ENCODE measurements at places on chromosomes 4 and X.
A peak's percentile ranks its signal among the peaks of the same experiment; 100 is the strongest.

DNA sequence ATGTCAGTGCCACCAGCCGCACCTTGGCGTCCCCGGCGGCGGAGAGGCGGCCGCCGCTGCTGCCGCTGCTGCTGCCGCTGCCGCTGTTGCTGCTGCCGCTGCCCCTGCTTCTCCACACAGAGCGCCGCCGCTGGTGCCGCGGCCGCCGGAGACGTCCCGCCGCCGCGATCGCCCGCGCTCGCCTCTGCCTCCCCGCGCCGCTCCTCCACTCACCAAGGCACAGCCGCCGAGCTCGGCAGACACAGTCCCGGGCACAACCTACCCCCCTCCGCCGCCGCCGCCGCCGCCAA lies at the start of gene PPP3CA:
Gene PPP3CA, minus strand, starts transcription at position 260 of the 290 bp plus-strand sequence.
- no peak for DNase-seq

GRCh38 chrX:41335958-41336331 lies 2.0 kb downstream of the DDX3X start:
- DNase-seq = no peak

DNA sequence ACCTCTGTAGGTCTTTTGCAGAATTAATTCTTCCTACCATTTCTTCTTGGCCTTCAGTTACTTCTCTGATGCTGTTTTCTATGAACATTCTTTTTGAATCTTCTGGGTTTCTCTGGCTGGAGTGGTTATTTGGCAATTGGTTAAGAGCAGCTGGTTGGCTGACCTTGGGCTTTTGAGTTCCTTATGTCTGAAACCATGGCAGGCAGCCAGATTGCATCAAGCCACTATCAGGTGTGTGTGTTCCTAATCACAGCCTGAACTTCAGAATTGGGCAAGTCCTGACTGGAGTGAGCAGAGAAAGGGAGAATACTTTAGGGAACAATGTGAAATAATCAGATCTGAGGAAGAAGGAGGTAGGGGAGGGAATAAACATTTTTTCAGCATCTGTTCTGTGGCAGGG lies 90.2 kb downstream of the ARHGAP10 start:
- DNase-seq = no peak

- DNase-seq = peak; percentile 64
Observed at GRCh38 chrX:101595739-101596419, 21.9 kb downstream of the ARMCX6 start.

- DNase-seq = no peak
Observed at GRCh38 chr4:76494243-76494642, 59.2 kb downstream of the SHROOM3 start.

DNA sequence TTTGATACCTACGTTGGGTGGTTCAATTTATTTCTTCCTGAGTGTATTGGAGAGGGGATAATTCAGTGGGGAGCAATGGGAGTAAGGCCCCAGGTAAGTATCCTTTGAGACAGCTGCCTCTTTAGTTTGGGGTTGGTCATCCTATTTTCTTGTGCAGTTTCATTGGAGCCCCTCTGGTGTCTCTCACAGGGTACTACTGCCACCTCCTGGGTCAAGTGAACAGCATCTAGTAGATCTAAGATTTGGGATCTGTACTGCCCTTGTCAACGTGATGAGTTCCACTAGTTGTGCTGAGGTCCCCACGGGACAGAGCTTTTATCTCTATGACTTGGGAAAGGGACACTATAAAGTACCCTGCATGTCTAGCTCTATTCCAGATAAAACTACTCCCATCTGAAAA lies 80.6 kb downstream of the PBDC1 start:
- DNase-seq = peak; percentile 18

DNA sequence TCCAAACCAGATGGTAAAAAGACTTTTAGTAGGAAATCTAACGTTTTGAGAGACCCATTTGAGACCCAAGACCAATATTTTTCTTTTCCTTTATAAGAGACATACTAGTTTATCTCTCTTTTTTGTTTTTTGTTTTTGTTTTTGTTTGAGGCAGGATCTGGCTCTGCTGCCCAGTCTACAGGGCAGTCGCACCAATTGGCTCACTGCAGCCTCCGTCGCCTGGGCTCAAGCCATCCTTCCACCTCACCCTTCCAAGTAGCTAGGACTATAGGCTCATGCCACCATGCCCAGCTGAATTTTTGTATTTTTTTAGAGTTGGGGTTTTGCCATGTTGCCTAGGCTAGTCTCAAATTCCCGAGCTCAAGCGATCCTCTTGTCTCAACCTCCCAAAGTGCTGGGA lies 77.2 kb upstream of the FHDC1 start:
- DNase-seq = no peak

GRCh38 chr4:114312338-114312737 lies 286.3 kb upstream of the UGT8 start:
- DNase-seq = no peak

- DNase-seq = no peak
Observed at GRCh38 chr4:174210354-174210753, 73.1 kb downstream of the FBXO8 start.

DNA sequence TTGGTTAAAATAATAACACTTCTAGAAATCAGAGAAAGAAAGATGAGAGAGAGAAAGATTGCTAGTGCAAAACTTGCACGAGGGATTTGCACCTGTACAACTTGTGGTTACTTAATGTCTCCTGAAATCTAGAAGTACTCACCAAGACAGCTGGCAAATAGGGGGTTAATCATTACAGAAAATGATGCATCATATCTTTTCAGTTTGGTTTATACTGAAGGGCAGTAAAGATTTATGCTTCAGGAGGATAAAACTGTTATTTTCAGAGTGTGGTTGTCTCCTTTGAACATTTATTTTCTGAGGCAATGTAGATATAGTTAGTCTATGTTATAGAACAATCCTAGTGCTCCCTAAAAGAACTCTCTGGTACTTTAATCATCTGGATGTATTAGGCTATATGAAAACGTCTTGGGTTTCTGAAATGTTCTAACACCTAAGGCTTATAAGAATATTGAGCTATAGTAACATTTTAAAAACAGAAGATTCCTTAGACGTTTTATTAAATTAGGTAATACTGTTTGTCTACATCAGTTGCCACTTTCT lies 13.3 kb downstream of the ATOH1 start:
- no peak for DNase-seq

DNA sequence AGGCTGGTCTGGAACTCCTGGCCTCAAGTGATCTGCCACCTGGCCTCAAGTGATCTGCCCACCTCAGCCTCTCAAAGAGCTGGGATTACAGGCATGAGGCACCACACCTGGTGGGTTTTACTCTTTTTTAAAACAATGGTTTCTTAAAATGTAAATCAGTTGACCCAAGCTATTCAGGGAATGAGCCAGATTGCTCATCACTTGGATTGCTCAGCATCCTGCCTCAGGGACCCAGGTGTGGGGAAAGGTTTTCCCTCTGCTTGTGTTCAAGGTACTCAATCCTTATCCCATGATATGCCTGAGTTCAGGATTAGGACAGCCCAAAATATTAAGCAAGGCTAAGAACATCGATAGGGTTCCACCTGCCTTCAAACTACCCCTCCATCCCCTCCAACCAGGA lies 67.4 kb downstream of the CHRNA9 start:
- no peak for DNase-seq

DNA sequence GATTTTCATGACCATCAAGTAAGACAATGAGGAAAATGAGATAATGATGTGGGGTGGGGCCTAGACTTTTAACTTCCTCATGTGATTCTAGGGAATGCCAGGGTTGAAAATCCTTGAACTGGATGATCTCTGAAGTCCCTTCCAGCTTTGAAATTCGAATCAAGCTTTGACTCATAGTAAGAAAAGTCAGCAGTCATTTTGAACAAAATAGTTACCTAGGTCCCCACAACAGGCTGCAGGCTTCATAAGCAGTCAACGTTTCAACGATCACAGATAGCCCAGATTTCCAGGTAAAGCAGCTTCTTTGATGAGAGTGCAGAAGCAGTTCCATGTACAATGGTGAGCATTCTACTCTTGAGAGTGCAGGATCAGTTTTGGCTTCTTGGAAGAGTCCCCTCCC lies 93.7 kb downstream of the GRIA3 start:
- DNase-seq = no peak

GRCh38 chrX:40748977-40749376 lies 13.6 kb upstream of the MED14 start:
- DNase-seq = no peak

DNA sequence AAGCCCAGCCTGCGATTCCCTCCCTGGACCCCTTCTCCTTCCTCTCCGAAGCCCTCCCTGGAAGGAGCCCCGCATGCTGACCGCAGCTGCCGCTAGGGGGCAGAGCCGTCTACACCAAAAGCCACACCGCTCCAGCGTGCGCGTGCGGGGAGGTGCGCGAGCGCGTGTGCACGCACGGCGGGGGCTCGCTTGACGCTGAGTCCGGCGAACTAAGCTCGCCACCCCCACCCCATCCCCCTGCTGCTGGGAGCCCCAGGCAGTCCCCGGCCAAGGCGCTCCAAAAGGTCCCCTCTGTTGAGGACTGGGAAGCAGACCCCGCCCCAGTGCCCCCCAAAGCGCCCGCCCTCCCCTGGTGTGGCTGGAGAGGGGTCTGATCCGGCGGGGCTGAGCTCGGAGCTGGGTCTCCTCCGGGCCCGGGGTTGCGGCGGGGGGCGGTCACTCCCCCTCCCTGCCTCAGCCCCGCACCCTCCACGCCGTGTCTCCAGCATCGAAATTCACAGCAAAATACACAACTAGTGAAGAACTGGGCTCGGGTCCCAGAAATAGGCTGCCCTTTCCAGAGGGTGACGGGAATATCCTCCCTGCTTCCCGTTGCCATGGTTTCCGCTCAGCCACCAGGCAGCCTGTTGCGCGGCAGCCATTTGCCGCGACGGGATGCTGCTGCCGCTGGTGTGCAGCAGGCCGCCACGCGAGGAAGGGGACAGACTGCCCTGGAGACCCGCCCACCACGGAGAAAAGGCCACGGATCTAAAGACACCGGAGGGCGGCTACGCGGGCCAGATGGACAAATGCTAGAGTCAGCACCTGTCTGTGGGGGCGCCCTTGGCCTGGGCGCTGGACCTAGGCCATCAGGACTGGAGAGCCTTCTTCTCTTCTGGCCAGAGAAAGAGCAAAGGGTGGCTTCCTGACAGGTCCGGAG lies 11.2 kb upstream of the CCNQ start:
- DNase-seq = peak; percentile 49

DNA sequence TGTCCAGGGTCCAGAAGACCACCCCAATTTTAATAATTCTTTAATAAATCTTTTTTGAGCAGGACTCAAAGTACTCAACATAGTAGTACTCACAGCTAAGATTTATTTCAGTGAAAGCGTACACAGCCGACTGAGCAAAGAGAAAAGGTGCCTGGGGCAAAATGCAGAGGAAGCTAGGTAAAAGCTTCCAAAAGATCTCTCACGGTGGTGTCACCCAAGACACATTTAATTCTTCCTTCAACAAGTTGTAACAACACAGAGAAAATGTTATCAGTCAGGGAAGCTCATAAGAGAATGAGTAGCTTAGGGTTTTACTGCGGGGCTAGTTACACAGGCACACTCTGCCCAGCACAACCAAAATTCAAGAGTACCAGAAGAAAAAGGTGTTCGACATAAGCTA lies 201.1 kb downstream of the OPHN1 start:
- DNase-seq = no peak

DNA sequence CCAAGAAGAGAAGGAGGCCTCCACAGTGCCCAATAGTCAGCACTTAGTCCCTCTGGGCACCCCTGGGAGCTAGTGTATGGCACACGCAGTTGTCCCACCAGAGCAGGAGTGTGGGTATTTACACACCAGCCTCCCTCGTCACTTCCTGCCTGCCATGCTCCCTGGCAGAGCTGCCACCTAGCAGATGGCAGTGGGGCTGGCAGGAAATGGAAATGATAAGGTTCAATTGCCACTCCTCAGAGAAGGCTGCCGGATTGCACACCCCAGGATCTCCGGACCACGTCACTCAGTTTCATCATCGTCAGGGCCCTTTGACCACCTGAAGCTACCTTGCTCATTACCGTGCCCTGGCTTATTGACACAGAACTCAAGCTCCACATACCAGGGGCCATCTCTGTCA lies 173.3 kb upstream of the PSAPL1 start:
- no peak for DNase-seq

DNA sequence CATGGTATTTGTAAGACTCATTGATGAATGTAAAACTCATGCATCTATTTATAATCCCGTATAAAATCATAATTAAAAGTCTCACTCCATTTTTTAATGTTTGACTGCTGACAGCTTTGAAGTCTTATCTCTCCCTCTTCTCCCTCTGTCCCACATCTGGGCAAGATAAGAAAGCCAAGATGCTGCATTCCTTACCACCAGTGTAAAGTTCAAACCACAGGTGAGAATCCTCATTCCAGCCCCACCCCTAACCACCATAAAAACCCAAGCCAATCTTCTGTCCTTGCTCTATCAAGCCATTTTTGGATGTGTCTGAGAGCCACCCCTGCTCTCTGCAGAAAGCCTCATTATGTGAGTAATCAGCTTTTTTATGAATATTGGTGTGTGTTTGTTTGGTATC lies 59.3 kb upstream of the MAGED1 start:
- DNase-seq = no peak

DNA sequence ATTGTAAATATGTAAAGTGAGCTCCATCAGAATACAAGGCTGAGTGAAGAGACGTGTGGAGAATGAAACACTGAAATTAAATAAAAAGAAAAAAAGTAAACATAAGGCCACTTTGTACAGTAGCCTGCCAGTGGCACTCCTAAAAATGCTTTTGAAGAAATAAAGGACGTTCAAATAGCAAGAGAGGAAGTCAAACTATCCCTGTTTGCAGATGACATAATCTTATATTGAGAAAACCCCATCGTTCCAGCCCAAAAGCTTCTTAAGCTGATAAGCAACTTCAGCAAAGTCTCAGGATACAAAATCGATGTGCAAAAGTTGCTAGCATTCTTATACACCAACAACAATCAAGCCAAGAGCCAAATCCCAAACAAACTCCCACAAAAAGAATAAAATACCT lies 24.2 kb downstream of the RASSF6 start:
- no peak for DNase-seq

DNA sequence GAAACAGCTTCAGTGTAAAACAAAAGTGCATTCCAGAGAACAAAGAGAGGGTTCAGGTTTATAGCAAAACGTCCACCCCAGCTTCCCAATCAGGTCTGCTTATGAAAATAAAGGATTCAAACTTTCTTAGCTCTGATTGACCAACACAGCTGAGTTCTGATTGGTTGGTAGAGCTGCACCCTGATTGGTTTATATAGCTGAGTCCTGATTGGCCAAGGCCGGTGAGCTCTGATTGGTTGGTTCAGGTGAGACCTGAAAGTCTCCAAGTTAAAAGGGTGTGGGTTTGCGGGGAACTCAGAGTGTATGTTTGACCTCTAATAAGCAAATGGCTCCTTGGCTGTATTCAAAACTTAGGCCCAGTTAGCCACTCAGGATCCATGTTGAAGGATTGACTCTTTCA lies 20.9 kb downstream of the CLRN2 start:
- DNase-seq = no peak

GRCh38 chr4:75036046-75036830 lies 103.3 kb downstream of the PARM1 start:
- no peak for DNase-seq

DNA sequence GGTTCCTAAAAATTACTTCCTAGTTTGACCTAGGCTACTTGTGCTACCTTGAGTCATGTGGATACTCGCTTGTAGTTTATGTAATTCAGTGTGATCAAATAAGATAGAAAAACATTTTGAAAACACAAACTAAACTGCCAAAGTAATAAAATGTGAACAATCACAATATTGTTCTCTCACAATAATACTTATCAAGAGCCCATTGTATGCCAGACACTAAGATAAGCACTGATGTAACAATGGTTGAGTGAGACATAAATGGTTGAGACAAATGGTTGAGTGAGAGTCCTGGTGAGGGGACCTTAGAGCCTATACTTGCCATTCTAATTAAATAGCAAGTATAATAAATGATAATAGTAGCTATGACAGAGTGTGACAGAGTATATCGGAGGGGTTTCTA lies 41.7 kb downstream of the RFC1 start:
- DNase-seq = no peak

All from NCI-H526 (cell line).